Mesenteric fat pad (tissue), 1 donor: ENCODE measurements at places on chromosomes 2 and 18. TPM values are rescaled to one million over a fixed set of nuclear protein-coding genes. Genes with fewer than 3 reads are reported as not detected.
A peak's percentile ranks its signal among the peaks of the same experiment; 100 is the strongest.

The SPIRE1 gene
- 39.8 TPM for total RNA-seq

The CTAGE1 gene
- not detected for total RNA-seq

The PSD4 gene
- 13.2 TPM for total RNA-seq

The CHAC2 gene
- 7.1 TPM for total RNA-seq

The LTBP1 gene
- 15.4 TPM for total RNA-seq

The TEX44 gene
- total RNA-seq, result not detected

The GPR35 gene
- total RNA-seq, result 1.9 TPM

The PCGF1 gene
- total RNA-seq, result 22.1 TPM

The ABCG8 gene
- not detected for total RNA-seq

The CDH19 gene
- total RNA-seq, result 0.35 TPM

The RPIA gene
- 20.3 TPM for total RNA-seq

The ADD2 gene
- total RNA-seq, result 3.3 TPM

The MRO gene
- total RNA-seq, result 2.9 TPM

The KCNE4 gene
- total RNA-seq, result 15.0 TPM

The MYOM1 gene
- 3.9 TPM for total RNA-seq

GRCh38 chr2:239029958-239030357 is 182.1 kb downstream of the TWIST2 start:
- no peak for DNase-seq

DNA sequence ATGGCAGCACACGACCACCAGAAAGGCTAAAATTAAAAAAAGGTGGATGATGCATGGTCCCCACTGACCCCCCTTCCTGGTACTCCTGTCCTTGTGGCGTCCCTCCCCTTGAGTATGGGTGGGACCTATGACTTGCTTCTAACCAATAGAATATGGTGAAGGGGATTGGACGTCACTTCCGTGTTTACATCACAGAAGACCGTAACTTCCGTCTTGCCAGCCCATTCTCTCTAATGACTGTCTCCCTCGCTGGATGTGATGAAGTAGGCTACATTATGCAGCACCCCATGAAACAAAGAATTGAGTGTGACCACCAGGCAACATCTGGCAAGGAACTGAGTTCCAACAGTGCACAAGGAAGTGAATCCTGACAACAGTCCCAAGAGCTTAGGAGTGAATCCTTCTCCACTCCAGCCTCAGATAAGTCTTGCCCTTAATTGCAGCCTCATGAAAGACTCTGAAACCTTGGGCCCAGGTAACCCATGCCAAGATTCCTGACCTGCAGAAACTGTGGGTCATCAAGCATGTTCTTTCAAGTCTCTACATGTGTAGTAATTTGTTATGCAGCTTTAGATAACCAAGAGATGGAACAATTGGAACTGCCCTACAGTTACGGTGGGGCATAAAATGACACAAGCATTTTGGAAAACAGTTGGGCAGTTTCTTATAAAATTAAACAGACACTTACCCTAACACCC is 80.1 kb upstream of the NPAS2 start:
- DNase-seq, result no peak

DNA sequence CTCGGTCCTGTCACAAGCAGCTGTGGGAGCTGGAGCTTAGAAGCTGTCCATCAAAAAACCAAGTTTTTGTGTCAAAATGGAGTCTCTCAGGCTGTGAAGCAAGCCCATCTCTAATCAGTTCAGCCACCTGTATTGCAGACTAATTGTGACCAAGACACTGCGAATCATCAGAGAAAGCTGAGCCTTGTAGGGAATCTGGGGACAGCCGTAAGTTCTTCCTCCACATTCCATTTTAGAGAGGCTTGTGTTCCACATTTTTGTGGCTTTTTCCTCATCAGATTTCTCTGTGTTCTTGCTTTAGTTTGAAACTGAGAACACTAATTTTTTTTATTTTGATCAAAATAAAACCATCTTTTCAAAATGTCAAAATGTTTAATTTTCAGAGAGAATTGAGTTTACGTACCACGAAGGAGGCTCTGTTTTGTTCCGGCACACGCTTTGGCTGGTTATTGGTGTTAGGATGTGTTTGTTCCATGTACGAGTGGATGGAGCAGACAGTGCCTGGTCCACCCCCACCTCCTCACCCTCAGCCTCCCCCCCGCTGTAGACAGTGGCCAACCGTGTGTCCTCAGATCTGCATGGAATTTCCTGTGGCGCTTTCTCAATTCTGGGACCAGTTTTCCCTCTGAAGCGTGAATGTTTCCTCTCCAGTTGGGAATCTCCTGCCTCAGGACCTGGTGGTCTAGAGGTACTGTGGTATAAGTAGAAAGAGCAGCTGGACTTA is 140.8 kb downstream of the AGAP1 start:
- DNase-seq, result no peak

DNA sequence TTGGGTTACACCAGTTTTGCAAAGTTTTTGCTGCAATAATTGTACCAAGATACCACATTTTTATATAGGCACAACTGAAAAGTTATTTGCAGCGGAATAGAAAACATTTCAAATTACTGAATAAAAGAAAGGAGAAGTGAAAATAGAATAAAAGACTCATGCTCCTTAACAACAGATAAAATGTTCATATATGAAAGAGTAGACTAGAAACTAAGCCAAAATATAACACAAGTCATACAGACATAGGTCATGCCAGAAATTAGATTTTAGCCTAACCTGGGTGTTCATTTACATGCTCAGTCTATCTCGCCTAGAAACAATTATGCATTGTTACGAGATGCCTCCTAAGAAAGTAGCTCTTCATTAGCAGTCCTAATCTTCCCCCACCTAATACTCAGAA is 16.4 kb upstream of the MAP3K20 start:
- DNase-seq, result no peak

- DNase-seq, result no peak
These were observed 10.7 kb upstream of the FAM136A start for GRCh38 chr2:70312560-70312959.

DNA sequence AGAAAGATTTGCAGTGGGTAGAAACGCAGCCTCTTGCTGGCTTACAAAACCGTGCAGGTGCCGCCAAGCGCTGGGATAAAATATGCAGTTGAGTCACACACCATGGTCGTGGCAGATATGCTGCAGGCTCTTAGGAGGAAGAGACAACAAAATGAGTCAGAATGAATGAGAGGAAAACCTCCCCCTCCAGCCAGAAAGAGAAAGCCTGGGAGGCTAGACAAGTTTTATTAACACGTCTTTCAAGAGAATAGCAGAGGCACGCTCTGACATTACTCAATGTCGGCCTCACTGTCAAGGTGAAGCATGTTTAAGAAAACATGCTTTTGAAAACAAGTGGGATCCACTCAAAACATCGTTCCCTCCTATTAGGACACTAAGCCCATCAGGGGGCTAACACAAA is 37.1 kb upstream of the ZCCHC2 start:
- DNase-seq, result no peak

DNA sequence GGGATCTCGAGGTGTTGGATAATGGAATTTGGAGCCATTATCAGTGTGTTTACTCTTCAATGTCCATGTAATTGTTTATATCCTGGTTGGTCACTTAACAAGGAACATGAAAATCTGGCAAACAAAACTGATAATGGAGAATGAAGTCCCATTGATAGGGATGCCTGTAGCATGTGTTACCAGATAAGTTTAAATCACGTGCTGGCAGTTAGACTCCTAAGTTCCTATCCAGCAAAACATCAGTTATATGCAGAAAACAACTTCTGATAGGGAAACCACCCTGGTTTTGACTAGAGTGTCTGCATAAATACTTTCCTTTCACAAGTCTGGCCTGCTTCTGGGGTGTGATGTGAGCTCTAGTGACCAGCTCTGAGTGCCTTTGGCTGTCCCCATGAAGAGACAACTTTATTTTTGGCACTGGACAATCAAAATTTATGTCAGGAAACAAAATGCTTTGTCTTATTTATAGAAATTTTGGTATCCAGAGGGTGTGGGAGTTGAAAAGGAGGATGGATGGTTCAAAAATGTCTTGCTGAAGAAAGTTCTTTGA is 82.0 kb downstream of the FHOD3 start:
- DNase-seq, result no peak

GRCh38 chr2:128410035-128410757 is 91.5 kb upstream of the HS6ST1 start:
- peak; percentile 77 for DNase-seq

GRCh38 chr2:161905389-161906046 is 168.5 kb downstream of the DPP4 start:
- DNase-seq, result no peak

GRCh38 chr2:144362401-144362800 is 157.5 kb downstream of the ZEB2 start:
- no peak for DNase-seq

GRCh38 chr2:183259921-183260320 is 135.7 kb downstream of the NUP35 start:
- DNase-seq, result no peak

GRCh38 chr2:65397122-65397521 is 35.3 kb downstream of the SPRED2 start:
- no peak for DNase-seq

- no peak for DNase-seq
These were observed 333.3 kb downstream of the PLCL1 start for GRCh38 chr2:198137733-198138132.

GRCh38 chr2:56182420-56182819 is 1.4 kb upstream of the CCDC85A start:
- DNase-seq, result no peak

- DNase-seq, result no peak
These were observed 45.1 kb upstream of the TBR1 start for GRCh38 chr2:161370981-161371380.

DNA sequence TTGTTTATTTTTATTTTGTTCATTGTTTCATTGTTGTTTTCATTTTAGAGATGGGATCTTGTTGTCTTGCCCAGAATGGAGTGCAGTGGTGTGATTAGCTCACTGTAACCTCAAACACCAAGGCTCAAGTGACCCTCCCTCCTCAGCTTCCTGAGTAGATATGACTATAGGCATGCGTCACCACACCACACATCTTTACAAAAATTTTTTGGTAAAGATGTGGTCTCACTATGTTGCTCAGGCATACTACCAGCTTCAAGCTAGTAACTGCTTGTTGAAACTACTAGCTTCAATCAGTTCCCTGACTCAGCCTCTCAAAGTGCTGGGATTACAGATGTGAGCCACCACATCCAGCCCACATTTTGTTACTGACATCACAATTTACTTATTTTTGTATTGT is 14.8 kb downstream of the FAM237A start:
- no peak for DNase-seq

GRCh38 chr2:148578493-148578884 is 66.1 kb upstream of the EPC2 start:
- no peak for DNase-seq

DNA sequence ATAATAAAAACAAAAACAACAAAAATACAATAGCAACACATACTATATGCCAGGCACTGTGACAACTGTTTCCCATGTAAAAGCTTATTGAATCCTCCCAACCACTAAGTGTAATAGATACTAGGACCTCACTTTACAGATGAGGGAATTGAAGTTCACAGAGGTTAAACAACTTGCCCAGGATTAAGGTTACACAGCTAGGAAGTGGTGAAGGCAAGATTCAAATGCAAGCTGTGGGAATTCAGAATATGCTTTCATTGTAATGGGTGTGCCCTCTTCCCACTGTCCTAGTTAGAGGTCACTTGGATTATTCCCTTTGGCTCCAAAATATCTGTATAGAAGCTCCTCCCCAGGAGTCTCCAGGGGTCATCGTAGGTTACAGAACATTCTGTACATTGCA is 231.1 kb downstream of the MREG start:
- DNase-seq, result no peak

- DNase-seq, result no peak
These were observed 1007.7 kb upstream of the KLHL29 start for GRCh38 chr2:22377268-22377667.

- DNase-seq, result no peak
These were observed 186.0 kb downstream of the DIS3L2 start for GRCh38 chr2:232147440-232148077.

- no peak for DNase-seq
These were observed 334.8 kb downstream of the DYSF start for GRCh38 chr2:71788186-71788525.

- DNase-seq, result no peak
These were observed 53.6 kb downstream of the GALNT1 start for GRCh38 chr18:35635170-35635569.

DNA sequence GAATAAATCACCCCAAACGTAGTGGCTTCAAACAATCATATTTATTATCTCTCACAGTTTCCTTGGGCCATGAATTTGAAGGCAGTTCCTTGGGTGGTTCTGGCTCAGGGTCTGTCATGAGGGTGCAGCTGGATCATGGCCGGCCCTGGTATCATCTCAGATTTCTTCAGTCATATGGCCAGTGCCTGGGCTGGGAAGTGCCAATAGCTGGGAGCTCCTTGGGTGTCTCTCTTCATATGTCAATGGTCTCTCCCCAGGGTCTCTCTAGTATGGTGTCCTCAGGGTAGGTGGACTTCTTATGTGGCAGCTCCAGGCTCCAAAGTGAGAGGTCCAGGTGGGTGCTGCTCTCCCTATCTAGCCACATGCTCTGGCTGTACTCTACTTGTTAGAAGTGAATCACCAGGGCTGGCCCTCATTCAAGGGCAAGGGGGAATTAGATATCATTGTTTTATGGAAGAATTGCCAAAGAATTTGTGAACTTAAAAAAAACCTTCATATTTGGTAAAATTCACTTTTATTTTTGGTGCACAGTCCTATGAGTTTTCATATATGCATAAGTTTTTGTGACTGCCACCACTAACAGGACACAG is 15.4 kb downstream of the FHOD3 start:
- DNase-seq, result no peak

DNA sequence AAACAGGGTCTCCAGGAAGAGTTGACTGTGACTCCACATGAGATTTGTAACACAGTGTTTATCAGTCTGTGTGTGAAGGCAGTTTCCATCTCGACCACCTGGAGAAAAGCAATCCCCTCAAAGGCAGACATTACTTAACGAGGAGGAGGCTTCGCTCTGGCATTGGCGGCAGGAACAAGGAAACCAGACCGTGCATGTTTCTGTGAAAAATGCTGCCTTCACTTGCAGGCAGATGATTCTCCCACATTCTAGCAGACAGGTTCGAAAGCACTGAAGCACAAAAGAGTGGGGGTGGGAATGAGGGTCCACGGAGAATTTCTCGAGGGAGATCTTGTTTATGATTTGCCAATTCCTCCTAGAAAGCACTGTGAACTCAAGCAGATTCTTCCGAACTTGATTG is 414.0 kb downstream of the SLC4A3 start:
- DNase-seq, result no peak

GRCh38 chr18:44799382-44799906 is 118.8 kb downstream of the SETBP1 start:
- no peak for DNase-seq

DNA sequence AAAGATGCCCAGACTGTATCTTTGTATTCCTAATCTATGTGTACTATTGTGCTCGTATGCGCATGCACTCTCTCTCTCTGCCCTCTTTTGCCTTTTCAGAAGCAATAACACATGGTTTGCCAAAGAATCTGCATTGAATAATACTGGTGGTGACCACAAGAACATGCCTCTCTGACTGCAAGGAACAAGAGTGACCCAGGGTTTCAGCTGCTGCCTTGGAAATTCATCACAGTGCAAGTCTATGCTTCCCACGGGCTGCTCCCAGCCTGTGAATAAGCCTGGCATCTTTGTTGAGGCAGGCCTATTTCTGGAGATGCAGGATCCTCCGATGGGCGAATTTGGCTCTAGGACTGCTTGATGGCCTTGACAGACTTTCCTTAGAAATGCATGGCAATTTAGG is 689.4 kb upstream of the FANCL start:
- no peak for DNase-seq
